ENCODE measurements at places on chromosomes 3 and 15.

GRCh38 chr15:49688135-49688790, 67.4 kb downstream of the DTWD1 start:
- no peak for DNase-seq

DNA sequence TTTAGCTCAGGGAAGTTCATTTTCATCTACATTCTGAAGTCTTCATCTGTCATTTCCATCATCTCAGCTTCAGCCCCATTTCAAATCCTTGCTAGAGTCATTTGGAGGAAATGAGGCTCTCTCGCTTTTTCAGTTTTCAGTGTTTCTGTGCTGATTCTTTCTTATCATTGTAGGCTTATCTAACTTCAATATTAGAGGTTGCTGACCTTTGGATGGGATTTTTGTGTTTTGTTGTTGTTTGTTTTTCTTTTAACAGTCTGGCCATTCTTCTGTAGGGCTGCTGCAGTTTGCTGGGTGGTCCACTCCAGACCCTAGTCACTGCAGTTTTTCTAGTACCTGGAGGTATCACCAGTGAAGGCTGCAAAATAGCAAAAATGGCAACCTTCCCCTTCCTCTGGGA, 8.6 kb downstream of the OR5H2 start:
- DNase-seq: no peak

- DNase-seq: no peak
Observed at GRCh38 chr3:139182143-139182542, 137.5 kb upstream of the PRR23C start.

GRCh38 chr15:79977431-79978054, 6.5 kb upstream of the BCL2A1 start:
- no peak for DNase-seq

Measured in NCI-H1417 treated with DMSO at 0.1 percent for 48 hours (cell line).